ENCODE measurements at places on chromosomes 4 and X. TPM values are rescaled to one million over a fixed set of nuclear protein-coding genes. Genes with fewer than 3 reads are reported as not detected.

Gene IL13RA2
- total RNA-seq, result not detected

Gene NRK
- 0.03 TPM for total RNA-seq

Gene SSX2
- total RNA-seq, result 0.31 TPM

GRCh38 chr4:163537114-163537513 is 42.6 kb downstream of the TMA16 start:
- DNase-seq, result no peak

- DNase-seq, result no peak
These were observed 495.6 kb upstream of the ZFP42 start for GRCh38 chr4:187499956-187500355.

DNA sequence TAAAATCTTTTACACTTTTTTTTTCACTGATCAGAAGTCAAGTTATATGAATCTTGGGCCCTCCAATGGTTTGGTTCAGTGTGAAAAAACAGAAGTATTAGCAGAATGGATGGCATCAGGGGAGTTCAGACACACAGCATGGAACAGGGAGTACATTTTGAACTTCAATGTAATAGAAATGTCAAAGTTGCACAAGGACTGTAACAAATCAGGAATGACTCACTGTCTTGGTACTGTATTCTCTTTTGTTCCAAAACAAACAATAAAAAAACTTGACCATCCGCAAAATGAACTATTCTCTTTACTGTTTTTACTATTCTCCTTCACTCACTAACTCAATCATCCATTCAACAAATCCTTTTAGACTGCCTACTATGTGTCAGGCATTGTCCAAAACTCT is 401.0 kb downstream of the FSTL5 start:
- DNase-seq, result no peak
